ENCODE measurements at places on chromosomes 16 and 17.

DNA sequence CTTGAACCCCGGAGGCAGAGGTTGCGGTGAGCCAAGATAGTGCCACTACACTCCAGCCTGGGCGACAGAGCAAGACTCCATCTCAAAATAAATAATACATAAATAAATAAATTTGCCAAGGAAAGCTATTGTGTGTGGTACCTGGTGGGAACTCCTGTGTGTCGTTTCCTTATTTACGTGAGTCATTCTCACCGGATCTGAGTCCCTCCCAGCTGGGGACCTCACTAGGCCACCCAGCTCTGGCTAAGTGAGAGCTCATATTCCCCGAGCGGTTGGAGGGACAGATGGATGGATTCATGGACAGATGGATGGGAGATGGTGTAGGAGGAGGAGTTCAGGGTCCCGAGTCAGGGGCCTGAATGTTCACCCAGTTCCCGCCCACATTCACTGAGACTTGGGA, 22.9 kb upstream of the C1QL1 start:
- peak; percentile 32 for DNase-seq

GRCh38 chr16:88685156-88686061, 898 bp downstream of the SNAI3 start:
- no peak for DNase-seq

- no peak for DNase-seq
Measured at GRCh38 chr17:77439189-77440018, 298.6 kb downstream of the SEC14L1 start.

DNA sequence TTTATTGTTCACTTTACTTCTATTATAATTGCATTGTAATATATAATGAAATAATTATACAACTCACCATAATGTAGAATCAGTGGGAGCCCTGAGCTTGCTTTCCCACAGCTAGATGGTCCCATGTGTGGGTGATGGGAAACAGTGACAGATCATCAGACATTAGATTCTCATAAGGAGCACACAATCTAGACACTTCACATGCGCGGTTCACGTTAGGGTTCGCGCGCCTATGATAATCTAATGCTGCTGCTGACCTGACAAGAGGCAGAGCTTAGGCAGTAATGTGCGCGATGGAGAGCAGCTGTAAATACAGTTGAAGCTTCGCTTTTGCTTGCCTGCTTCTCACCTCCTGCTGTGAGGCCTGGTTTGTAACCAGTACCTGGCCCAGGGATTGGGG, 40.2 kb downstream of the BCAS3 start:
- no peak for DNase-seq

DNA sequence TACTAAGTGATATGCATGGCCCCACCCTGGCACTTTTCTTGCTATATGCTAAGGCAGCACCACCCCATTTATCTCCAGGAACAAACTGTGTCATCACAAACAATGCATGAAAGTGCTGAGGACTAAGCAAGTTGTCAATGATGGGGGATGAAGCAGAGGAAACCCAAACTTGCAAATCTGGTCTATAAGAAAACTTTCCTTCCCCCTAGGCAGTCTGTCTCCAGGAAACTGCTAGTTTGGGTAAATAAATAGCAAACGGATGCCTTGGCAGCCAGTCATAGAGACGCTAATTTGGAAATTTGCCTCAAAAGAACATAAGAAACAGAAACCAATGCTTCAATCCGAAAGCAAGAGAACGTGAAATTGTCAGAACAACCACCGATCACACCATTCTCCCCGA, 5.6 kb upstream of the HSBP1 start:
- DNase-seq = no peak

DNA sequence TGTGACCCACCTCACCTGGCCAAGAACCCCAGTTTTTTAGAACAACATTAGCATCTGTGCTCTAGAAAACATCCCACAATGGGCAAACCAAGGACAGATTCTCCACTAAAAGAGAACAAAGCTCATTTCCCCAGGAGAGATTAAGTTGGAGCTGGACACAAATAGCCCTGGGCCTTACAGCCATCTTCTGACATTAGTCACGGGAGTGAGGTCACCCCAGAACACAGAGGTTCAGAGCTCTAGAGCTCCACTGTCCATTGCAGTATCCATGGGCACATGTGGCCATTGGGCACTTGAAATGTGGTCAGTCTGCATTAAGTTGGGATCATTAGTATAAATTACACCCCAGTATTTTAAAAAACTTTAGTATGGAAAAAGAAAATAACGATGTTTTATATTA, 47.6 kb upstream of the RBBP6 start:
- DNase-seq = no peak

GRCh38 chr17:21193031-21193430, 20.9 kb downstream of the TMEM11 start:
- no peak for DNase-seq

DNA sequence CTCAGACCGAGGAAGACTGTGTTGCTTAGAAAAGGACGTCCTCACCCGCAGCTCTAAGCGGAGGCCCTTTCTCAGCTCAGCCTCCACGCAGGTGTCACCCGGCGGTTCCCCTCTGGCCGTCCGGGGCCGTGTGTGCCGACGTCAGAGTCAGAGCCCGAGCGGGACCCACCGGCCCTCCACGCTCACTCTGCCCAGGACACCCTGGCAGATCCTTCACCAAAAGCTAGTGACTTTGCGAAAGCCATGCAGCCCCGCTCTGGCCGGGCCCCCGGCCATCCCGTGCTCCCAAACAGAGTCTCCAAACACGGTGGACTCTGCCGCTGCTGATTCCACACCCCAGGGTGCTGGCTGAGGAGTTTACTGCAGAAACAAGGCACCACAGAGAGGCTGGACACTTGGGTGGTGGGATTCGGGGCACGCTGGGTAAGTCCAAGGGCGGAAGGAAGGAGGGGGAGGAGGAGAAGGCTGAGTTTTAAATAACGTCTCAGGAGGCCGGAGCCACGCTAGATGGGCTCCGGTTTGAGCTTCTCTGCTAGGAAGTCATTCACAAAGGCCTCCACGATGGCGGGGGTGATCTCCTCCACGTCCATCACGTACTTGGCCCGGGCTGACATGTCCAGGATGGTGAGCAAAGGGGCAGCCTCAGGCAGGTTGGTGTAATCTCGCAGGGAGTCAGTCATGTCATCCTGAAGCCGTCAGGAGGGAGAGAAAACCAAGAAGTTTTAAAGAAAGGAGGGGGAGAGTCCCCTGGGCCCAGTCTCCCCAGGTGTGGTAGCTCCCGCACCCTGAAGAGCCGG, 18.5 kb downstream of the MRM3 start:
- no peak for DNase-seq

- no peak for DNase-seq
Measured at GRCh38 chr16:50706250-50706649, 12.8 kb downstream of the NOD2 start.

DNA sequence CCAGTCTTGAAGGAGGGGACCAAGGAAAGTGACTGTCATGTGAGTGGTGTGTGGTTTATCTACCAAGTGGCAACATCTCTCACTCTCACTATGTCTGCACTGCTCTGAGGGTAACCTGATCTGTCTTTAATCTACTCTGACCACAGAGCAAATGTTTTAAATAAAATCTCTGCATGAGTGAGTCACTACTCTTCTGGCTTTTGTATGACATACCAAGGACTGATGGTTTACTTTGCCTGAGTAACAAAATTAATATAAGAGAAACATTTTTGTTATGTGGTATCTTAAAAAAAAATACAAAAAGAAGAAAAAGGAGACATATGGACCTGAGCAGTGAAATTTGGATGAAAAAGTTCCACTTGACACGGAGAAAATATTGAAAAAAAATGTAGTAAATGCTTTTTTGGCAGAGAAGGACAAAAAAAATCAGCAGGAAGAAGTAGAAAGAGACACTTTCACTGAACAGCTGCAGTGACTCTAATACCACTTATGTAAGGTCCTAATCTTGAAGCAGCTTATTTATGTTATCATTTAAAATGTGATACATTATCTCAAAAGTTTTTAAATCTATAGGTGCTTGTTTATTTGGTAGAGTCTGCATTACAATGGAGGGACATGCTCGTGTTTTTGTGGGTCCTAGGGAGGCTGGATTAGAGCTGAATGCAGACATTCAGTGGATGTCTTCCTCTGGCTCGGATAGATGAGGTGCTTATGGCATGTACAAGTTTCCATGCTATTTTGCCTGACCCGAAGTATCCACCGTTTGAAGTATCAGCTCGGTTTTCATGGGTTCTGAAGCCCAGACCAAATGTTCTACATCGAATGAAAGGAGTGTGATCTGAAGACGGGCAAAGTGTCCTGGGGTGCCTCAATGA, 240.7 kb downstream of the MAP2K6 start:
- no peak for DNase-seq

GRCh38 chr17:10396524-10397163, 23.8 kb upstream of the MYH13 start:
- DNase-seq = no peak

GRCh38 chr17:1095090-1095852, 84.5 kb downstream of the ABR start:
- no peak for DNase-seq

DNA sequence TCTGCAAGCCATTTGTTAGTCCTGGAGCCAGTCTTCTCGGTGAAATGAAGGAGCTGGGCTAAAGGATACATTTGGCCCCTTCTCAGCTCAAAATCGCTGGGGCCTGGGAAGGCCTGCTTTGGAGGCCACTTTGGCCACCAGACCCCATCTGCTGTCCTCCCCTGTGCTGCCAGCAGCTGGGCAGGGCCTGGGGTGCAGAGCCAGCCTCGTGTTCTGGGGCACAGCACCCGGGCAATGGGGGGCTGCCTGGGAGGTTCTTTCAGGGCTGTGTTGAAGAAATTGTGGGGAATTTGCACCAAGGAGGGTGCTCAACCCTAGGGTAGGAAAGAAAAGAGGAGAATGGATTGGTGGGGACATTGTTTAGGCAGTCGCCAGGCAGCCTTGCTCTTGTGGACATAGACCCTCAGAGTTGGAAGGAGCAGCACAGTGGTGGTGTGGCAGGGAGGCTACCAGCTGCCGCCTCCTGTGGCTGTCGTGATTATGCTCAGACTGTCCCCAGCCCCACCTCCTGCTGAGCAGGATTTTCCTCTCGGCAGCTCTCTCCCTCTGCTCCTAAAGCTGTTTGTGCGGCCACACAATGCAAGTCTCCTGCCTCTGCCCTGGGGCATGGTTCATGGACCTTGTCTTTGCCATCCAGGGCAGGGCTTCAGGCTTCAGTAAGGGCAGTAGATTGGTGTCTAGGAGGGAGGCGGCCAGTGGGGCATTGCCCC, 174.8 kb downstream of the NTN1 start:
- DNase-seq = no peak

GRCh38 chr16:4976611-4977145, 18.5 kb downstream of the SEC14L5 start:
- peak; percentile 31 for DNase-seq

GRCh38 chr17:76184290-76184689, 43.2 kb upstream of the FOXJ1 start:
- DNase-seq = no peak

GRCh38 chr16:53914736-53915135, 210.8 kb downstream of the FTO start:
- no peak for DNase-seq

- DNase-seq = no peak
Measured at GRCh38 chr16:82625066-82625968, 1.5 kb upstream of the CDH13 start.

DNA sequence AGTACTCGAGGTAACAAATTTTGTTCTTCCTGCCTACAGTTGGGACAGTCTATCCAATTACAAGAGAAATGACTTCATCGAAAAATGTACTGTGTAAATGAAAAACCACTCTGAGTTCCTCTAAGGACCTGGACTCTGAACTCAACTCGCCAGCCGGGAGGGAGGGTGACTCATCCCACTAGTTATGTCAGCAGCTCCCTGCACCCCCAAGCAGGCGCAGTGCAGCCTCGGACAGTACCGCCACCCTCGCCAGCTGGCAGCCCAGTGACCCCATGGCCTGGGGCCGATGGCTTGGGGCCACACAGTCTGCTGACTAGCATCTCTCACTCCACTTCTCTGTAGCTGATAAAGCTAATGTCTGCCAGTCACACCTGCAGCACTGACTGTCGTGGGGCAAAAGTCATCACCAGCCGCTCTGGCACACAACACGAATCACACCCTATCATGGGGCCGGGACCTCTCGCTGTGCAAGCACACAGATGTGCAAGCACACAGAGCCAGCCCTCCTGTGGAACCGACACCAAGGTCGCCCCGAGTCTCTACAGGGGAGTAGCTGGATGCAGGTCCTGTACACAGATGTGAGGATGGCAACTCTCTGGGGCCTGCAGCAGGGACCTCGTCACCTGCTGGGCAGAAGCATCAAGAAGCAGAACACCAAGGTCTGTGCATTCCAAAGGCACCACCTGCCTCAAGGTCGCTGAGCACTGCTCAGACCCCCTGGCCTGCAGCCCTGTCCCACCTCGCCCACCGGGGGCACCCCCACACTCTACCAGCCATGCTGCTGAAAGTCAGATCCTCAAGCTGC, 5.7 kb downstream of the CSNK1D start:
- no peak for DNase-seq

- no peak for DNase-seq
Measured at GRCh38 chr16:86517033-86517432, 6.7 kb downstream of the FOXF1 start.

DNA sequence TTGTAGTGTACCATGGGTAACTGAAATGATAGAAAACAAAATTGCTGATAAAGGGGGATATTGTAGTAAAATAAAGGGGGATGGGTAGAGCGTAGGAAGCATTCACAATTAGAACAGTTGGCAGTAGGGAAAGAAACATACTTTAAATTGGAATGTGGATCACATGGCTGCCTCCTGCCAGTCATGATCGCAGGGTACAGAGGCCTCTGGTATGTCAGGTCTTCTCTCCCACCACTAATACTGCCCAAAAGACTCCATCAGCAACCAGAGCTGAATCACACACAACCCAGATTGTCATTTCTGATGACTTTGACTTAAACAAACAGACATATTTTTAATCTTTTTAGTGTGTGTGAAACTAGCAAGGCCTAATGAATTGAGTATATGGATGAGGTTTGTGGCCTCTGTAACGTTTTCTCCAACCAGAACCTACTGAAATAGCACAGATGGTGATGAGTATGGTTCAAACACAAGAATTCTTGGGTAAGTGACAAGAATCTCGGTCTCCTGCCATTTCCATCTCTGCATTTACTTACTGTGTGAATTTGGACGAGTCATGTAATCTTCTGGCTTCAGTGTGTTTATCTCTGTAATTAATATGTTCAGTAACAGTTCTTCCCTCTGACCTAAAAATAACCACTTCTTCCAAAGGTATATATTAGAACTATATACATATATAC, 112.6 kb downstream of the USP22 start:
- no peak for DNase-seq

GRCh38 chr17:4545217-4545951, 9.8 kb downstream of the MYBBP1A start:
- DNase-seq = no peak
